ENCODE measurements at places on chromosomes 4 and X.

GRCh38 chr4:161869511-161869910 is 294.3 kb downstream of the FSTL5 start:
- no peak for DNase-seq

GRCh38 chrX:109847257-109848187 is 114.5 kb upstream of the ACSL4 start:
- no peak for DNase-seq

DNA sequence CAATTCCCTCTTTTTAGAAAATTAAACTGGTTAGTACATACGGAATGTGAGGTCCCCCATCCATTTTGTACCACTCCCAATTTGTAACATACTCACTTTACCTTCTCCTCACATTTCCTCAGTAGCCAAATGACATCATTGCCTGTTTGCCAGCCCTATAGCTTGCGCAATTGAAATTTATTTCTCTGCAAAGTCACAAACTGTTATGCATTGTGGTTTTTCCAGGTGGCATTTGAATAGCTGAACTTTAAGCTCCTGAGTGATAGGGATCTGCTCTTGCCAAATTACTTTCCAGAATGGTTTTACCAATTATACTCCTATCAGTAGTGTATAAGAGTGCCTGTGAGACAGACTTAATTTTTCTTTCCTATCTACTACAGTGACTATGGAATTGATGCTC is 7.7 kb downstream of the COL4A5 start:
- DNase-seq = no peak

DNA sequence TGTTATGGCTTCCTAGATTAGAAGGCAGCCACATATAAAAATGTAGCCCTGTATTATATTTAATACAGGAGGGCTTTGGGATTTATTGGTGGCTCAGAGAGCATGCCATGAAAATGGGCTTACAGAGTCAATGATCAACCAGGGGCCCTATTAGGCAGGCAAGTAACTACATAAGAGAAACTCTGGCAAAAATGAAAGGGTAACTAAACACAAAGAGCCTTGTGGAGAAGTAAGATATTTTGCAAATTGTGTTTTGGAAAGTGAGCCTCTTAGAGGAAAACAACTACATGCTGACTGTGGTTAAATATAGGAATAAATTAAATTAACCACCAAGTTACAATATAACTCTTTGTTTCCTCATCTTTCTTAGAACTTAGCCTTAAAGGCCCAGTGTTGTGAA is 5.5 kb downstream of the SAT1 start:
- DNase-seq = no peak

DNA sequence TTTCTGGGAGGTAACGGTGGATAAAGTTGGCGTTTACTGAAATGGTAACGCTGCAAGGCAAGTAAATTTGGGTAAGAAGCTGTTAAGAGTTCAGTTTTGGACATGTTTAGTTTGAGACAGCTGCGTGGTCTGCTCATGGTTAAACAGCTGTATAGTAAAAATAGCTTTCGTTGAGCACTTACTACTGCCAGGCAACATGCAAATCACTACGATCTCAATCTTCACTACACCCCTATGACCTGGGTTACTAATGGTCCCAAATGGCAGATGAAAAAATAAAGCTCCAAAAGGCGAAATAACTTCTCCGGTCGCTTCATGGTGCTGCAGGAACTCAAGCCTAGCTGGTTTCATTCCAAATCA is 22.2 kb downstream of the FABP2 start:
- no peak for DNase-seq

- DNase-seq = no peak
Observed at GRCh38 chrX:16134936-16135335, 11.6 kb downstream of the GRPR start.

DNA sequence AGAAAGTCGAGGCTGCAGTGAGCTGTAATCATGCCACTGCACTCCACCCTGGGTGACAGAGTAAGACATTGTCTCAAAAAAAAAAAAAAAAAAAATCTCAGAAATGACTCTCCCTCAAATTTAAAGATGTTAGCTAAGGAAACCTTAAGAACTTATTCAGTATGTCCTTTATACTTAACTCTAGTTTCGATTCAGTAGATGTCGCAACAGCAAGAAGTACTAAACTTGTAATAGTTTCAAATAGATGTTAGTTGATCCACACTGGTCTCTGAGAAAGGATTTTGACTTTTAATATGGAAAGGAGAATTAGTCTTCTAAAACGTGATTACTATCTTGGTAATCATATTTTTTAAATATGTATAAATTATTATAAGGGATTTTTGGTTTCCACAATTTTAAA is 29.6 kb downstream of the NKX3-2 start:
- DNase-seq = no peak
